ENCODE measurements at places on chromosomes 11 and 22.

DNA sequence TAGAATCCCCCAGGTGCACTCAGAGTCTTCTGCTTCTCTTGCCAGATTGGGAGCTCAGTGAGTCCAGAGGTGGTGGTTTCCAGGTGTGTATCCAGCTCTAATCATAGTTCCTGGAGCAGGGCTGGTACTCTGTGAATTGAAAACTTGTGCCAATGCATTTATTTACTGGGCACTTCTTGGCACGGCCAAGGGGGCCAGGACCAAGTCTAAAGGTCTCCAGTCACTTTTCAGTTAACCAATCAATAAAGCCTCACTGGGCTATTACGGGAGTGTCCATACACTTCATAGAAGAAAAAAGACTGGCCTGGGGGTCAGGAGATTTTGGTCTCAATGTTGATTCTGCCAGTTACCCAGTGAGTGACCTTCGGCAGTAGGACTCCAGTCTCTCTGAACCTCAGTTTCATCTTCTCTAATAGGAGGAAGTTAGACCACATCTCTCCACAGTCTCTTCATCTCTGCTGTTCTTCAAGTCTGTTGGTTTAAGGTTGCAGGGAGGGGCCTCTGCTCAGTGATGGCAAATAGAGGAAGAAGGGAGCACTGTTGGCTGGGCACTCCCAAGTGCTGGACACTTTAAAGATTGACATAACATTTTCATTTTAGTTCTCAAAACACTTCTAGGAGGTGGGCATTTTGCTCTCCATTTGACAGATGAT lies 188.5 kb upstream of the E2F8 start:
- DNase-seq: no peak

GRCh38 chr11:123241874-123242543 lies 47.0 kb upstream of the CLMP start:
- DNase-seq: no peak

DNA sequence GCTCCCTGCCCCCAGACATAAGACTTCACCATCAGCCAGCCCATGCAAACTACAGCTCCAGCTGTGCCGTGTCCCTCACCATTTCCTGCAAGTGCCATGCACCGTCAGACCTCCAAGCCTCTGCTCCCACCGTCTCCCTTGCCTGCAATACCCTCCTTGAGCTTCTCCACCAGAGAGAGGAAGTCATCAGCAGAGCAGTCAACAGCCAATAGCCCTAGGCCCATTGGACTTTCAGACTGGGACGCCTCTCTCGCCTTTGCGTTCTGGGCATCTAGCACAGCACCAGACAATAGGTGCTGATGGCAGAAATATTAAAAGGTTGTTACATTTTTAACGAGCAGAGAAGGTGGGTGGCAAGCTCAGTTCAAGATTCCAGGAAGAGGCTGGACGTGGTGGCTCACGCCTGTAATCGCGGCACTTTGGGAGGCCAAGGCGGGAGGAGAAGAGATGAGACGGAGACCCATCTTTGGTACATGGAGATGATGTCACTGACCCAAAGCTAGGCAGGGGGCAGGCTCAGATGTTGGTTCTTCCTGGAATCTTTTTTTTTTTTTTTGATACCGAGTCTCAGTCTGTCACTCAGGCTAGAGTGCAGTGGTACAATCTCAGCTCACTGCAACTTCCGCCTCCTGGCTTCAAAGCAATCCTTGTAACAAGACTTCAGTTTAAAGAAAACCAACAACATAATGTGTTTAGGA lies 31.9 kb downstream of the SCGB1A1 start:
- DNase-seq: no peak

- DNase-seq: peak; percentile 46
Measured at GRCh38 chr22:25142102-25142501, 57.6 kb upstream of the CRYBB3 start.

DNA sequence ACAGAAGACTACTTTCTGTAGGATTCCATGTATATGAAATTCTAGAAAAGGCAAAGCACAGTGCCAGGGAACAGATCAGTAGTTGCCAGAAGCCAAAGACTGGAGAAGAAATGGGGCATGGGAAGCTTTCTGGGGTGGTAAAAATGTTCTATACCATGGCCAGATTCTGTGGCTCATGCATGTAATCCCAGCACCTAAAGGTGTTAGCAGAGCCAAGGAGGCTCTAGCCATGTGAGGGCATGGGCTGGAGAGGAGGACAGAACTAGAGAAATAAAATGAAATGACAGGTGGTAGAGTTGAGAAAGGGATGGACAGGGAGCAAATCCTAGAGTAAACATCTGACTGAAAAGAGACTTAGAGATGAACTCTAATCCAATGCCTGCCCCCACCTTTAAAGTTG lies 26.9 kb upstream of the HMGXB4 start:
- DNase-seq: no peak

- peak; percentile 65 for DNase-seq
Measured at GRCh38 chr11:93895106-93895862, 44.9 kb upstream of the VSTM5 start.

DNA sequence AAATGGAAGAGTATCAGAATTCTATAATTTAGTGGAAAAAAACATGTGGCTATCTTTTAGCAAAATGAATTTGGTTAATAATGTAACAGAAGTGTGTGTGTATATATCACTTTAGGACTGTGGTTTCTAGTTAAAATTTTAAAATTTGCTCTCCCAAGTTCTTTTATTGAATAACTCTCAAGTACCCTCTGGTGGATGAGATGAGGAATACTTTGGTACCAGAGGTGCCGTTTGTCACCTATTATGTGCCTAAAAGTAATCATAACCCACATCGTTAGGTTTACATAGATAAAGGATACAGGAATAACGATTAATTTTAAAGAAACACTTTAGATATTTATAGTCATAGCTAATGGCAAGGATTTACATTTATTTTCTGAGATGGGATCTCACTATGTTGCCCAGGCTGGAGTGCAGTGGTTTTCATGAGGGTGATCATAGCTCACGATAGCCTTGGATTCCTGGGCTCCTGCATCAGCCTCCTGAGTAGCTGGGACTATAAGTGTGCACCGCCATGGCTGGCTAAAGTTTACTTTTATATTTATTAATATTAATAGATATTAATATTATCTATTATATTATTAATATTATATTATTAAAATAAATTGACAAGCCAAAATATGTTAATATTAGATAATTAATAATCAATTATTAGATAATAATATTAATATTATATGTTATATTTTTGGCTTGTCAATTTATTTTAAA lies 66.7 kb upstream of the CAPRIN1 start:
- DNase-seq: no peak

DNA sequence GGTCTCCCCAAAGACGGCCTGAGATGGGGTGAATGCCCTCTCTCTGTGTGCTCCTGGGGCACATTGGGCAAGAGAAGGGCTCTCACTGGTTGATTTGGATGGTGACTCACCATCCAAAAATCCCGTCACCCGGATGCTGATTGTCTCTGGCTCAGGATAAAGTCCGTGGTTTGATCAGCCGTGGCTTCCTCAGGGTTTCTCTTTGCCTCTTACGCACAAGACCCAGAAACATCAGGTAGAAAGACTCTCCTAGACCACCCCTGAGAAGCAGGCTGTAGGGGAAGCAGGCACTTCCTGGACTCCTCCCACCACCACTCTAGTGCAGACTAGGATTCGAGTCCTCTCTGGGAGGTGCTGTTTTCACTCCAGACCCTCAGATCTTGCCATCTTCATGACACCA lies 176.1 kb upstream of the NCAM1 start:
- no peak for DNase-seq

DNA sequence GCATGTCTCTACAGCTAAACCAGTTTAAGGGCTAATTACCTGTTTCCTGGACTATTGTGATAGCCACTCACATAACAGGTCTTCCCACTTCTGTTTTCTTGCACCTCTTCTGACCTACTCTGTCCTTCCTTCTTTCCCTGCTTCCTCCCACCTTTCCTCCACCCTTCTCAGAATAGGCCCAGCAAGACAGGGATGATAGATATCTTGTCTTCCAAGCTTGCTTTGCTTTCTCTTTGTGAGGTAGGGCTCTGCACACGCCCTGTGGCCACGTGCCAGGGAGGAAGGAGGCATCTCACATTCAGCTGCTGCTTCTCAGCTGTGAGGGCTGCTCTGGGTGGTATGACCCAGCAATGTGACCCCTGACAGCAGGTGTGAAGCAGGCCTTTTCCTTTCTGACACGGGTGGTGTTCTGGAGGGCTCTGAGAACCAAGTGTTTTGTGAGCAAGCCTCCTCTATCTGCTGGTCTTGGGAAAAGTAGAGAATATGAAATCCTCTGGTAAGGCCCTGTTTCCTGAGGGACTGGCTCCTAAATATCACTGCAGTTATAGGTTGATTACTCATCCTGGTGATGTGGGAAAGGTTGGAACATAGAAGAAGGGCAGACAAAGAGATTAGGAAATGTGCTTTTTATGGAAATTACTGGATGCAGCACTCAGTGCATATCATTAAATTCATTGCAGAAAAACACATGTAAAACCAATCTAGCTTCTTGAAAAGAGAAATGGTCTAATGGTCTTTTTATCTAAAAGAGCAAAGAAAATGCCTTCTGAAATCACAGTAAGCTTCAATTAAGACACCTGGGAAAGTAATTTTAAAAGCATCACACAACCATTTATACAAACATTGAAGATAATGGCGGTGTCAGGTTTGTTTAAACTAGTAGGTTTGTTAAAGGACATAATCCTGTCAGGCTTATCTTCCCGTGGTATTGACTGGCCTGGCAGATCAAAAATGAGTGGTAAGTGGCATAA lies 8.5 kb downstream of the AMOTL1 start:
- no peak for DNase-seq

GRCh38 chr11:66956689-66957290 lies 1.4 kb downstream of the PC start:
- DNase-seq: peak; percentile 77

GRCh38 chr11:102325088-102325487 lies 7.8 kb downstream of the BIRC3 start:
- DNase-seq: no peak

DNA sequence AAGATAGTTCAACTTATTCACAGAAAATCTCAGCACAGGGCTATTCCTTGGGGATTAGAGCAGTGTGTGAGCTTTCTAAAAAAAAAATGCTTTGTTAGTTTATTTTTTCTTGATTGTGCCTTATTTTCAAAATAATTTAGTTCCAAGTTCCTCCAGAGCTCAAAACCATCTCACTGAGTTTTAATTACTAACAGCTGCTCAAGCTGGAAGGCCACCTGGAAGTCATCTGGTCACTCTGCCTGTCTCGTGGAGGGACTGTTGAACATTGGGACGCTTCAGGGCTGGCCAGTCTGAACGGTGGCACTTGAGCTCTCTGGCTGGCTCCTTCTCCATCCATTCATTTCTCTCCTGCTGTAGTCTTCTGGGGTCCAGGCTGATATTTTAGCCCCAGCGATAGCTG lies 4.0 kb downstream of the OR51E1 start:
- no peak for DNase-seq

DNA sequence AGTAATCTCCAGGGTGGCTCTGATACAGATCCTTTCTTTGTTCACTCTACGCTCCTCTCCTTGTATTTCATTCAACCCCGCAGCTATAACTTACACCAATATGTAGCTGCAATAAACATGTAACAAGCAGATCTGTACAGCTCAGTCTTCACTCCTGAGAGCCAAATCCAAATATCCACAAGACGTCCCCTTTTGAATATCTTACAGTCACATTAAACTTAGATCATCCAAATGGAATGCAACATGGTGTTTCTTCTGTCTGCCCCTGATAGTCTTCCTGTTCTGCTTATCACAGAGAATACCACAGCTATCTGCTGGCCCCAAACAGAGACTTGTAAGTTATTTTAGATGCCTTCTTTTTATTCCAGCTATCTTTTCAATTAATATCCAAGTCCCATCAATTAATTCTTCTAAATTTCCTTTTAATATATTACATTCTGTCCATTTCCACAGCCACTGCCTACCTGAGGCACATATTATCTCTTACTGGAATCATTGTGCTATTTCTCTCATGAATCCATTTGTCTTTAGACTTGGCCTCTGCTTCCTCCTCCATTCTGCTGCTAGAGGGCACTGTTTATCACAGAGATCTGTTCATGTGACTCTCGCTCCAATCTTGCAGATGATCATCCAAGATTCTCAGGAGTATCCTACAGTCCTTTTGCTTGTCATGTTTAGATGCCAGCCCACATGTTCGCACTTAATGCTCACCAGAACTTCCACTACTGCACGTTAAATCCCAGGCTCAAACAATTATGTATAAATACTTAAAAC lies 908.6 kb downstream of the NTM start:
- DNase-seq: peak; percentile 38

DNA sequence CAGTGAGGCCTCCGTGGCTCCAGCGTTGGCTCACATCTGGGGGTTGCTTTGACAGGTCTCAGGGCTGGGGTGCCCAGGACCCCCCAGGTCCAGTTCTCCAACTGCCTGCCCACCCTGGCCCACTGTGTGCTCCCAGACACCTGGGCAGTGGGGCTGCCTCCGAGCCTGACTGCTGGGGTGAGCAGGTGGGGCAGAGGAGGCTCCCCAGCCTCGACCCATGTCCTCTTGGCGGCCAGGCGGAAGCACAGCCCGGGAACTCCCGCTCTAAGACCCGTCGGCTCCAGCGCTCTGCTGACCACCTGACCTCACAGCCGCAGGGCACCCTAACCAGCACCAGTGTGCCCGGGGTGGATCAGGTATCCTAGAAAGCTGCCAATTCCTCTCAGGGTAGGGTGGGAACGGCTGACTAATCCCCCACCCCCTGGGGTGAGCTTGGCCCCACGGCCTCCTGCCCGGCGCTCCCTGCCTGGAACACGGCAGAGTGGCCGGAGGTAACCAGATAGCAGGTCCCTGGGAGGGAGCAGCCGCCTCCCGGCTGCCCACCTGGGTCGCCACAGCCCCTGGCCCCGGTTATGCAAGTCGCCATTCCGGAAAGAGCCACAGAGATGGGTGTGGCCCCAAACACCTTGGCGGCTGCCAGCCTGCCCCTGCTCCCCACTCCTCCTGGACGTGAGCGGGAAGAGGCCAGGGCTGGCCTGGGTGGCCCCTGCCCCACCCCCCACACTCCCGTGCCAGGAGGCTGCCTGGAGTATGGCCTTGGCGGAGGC lies 19.2 kb upstream of the MUC5B start:
- DNase-seq: no peak

DNA sequence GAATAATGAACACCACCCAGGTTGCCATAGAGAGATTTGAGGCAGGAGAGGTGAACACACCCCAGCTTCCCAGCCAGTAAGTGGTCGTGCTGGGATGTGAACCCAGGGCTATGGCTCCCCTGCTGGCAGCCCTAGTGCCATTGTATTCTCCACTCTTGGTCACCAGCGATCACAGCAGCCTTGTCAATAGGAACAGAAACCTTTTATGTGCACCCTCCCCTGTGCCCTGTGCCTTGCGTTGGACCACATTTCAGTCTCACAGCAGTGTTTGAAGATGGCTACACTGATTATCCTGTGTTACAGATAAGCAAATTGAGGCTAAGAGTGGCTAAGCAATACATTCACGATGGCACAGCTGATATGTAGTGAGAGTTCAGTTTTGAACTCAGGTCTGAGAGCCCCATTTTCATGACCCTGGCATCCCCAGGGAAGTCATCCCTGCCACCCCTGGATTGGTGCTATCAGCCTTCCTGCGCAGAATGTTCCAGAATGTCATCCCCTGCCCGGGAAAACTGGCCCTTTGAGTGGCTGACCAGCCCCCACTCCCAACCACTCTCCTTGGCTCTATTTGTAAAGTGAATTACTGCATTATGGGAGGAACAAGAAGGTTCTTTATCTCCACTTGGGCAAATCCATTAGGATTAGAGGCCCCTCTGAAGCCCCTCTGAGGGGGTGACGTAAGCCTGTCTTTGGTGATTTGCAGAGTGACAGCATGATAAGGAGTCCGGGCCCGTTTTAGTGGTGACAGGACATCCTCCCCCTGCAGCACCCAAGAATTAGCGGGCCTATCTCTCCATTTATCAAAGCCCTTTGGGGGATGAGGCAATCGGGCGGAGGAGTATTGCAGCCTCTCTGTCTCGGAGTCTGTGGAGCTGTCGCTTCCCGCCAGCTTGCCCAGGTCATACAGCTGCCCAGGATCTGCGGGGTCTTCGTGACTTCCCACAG lies 30.9 kb downstream of the SMIM38 start:
- DNase-seq: no peak

All from Ammon's horn (tissue), 1 donor.